Naive thymus-derived CD4-positive, alpha-beta T cell (primary cell): ENCODE measurements at places on chromosomes 1 and 21. TPM values are rescaled to one million over a fixed set of nuclear protein-coding genes. Genes with fewer than 3 reads are reported as not detected.

Gene CACNA1S
- not detected for total RNA-seq

Gene CCDC181
- total RNA-seq, result not detected

DNA sequence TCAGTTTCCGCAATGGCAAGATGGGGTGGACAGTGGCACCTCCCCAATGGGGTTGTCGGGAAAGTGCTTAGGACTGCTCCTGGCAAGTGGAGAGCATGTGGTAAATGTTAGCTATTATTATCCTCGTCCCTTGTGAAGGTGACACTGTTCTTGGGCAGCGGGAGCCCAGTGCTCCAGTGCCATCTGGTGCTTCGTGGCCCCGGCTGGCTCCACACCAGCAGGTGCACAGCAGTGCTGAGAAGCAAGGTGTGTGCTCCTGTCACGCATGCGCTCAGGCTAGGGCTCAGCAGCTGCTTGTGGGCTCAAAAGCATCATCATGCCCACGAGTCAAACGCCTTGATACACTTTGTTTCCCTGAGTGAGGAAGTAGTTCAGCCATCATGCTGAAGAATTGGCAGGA is 24.9 kb upstream of the KCNC4 start:
- no peak for DNase-seq

DNA sequence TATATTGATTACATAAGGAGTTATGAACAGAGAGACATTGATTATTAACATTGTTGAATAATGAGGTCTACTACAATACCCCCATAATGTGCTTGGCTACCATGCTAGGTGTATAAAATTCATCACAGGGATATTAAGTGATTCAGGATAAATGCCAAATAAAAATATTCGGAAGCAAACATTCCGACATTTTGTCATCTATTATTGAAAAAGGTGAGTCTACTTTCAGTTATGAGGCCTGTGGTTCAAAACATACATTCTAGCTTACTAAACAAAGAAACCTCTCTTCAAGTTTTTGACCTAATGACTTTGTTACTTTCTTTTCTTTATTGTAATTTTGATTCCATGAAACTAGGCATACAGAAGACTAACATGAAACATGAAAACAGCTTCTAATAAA is 190.3 kb upstream of the GREM2 start:
- DNase-seq, result no peak

Gene SLC1A7
- total RNA-seq, result not detected

GRCh38 chr21:35395728-35396127 is 346.6 kb upstream of the RUNX1 start:
- no peak for DNase-seq
